ENCODE measurements at places on chromosomes 12 and 14.

- no peak for DNase-seq
Measured at GRCh38 chr12:106245767-106246166, 2.1 kb downstream of the CKAP4 start.

DNA sequence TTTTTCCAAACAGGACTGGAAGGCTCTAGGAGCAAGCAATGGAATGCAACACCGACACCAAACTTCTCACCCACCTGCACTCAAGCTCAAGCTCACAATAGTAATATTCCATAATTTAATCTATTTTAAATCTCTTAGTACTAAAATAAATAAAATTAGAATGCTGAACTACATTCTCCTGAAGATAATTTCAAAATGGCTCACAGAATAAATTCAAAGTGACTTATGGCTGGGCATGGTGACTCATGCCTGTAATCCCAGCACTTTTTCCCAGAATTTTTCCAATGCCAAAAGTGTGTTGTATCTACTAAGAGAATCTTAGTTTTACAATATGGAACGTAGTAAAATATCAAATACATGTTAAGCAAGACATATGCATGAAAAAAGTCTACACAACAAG, 31.5 kb downstream of the DUSP16 start:
- no peak for DNase-seq

- DNase-seq = no peak
Measured at GRCh38 chr14:99116741-99117295, 155.2 kb downstream of the BCL11B start.

- DNase-seq = no peak
Measured at GRCh38 chr14:72946491-72946890, 20.2 kb downstream of the DCAF4 start.

DNA sequence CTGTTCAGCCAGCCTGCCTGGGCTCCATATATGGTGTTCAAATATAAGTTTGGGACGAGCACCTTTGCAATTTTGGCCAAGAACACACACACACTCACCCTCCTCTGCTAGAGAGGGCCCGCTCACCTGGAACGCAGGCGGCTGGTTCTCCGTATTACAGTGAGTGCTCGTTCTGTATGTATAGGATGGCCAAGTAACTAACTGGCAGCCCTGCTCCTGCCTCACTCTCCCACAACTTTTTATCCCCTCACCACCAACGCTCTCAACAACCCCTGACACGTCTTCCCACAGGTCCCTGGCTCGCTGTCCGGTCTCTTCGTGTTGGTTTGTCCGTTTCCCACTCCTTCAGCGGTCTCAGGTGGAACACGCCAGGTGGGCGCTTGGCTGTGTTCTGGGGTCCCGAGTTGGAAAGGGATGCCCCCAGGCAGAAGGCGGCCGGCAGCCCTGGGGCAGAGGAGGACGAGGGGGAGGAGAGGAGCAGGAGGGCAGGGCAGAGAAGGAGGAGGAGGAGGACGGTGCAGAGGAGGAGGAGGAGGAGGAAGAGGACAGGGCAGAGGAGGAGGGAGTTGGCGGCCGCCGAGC, 398 bp upstream of the MSRB3 start:
- no peak for DNase-seq

- no peak for DNase-seq
Measured at GRCh38 chr14:59103396-59103795, 85.1 kb upstream of the DAAM1 start.

- no peak for DNase-seq
Measured at GRCh38 chr14:98799891-98800290, 472.1 kb downstream of the BCL11B start.

GRCh38 chr14:58571769-58572472, 65.8 kb upstream of the DACT1 start:
- DNase-seq = no peak

GRCh38 chr12:52537101-52537500, 15.8 kb downstream of the KRT71 start:
- no peak for DNase-seq

DNA sequence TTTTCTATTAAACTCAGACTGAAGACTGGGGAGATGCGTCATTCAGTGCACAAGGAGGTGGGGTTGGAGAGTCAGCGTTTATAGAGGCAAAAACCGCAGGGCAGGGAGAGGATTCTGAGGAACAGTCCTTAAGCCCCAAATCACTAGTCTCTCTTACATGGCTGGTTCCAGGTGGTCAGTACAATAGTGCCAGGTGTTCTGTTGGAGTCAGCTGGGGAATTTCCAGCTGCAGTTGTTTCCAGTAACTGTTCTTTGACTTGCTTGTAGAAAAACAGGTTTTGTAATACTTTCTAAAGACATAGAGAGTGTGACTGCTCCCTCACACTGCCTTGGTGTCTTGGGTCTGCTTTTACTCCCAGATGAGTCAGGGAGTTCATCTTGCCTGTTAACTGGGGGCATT, 192.2 kb downstream of the TMTC3 start:
- DNase-seq = no peak

DNA sequence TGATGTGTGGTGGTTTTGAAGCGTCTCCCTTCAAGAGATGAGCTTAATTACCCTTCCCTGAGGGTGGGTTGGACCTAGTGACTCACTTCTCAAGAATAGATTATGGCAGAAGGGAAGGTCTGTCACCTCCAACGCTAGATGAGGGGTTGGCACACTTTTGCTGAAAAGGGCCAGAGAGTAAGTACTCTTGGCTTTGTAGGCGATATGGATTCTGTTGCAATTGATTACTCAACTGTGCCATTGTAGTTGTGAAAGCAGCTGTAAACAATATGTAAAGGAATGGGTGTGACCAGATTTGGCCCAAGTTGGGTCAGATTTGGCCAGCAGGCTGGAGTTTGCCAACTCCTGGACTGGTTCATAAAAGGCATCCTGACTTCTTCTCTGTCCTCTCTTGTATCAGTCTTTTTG, 53.3 kb downstream of the SMIM41 start:
- DNase-seq = no peak

GRCh38 chr12:28088566-28089272, 101.5 kb upstream of the CCDC91 start:
- DNase-seq = peak; percentile 6

DNA sequence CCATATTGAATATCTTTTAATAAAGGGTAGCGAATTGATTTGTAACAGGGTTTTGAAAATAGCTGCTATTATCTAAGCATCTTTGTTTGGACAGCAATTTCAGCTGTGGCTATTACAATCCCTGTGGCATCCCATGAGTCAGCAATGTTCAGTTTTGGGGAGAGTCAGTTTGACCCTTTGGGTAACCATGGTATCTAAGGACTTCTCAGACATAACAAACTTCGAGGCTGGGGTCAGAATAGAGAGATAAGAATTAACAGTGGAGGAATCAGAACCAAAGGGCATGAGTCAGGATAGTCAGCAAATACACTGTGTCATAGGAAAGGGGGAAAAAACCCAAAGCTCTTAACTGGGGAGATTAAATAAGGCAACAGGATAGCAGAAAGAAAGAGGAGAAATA, 11.7 kb upstream of the PTHLH start:
- DNase-seq = no peak

DNA sequence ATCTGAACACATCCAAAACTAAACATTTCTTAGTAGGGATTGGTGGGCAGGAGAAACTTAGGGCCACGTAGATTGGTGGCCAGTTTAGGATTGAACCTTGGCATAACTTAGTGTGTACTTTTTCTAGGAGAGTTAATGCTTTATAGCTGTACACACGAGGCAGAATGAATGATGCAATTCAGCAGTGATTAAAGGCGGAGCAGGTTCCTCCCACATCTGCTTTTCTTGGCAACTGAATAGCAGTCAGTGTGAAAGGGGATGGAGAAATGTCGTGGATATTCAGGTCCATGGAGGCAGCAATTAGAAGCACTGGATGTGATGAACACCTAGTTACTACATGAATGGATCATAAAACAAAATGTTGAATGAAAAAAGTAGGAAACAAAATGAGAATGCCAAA, 493.8 kb downstream of the FUT8 start:
- no peak for DNase-seq

- DNase-seq = no peak
Measured at GRCh38 chr14:105061428-105062047, 3.7 kb downstream of the GPR132 start.

- no peak for DNase-seq
Measured at GRCh38 chr14:105013150-105013785, 7.6 kb downstream of the CDCA4 start.

DNA sequence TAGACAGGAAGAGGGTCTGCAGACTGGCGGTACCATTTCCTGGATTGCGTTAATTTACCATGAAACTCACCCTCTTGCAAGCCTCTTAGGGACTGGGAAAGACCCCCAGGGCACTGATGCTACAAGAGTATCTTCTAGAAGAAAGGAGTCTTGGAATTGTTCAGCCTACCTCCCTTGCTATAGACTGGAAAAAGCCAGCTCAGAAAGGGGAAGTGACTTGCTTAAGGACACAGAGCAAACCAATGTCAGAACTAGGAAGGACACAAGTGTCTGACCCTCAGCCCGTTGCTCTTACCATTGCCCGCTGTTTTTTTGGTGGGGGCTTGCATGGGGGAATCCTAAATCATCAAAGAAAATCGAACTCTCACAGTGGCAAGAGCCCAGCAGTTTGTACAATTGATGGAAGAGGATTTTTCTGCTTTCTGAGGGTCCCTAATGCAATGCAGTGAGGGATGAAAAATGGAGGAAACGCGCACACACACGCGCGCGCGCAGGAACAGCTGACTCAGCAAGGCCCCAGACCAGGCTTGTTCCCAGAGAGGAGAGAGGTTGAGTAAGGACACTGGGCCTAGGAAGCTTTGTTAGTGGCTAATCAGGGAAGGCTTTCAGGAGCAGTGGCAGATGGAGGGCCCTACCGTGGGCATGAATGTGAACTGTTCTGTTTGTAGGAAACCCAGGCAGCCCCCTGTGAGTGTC, 50.9 kb downstream of the RIN3 start:
- no peak for DNase-seq

- DNase-seq = no peak
Measured at GRCh38 chr14:21257394-21257909, 11.8 kb downstream of the HNRNPC start.

DNA sequence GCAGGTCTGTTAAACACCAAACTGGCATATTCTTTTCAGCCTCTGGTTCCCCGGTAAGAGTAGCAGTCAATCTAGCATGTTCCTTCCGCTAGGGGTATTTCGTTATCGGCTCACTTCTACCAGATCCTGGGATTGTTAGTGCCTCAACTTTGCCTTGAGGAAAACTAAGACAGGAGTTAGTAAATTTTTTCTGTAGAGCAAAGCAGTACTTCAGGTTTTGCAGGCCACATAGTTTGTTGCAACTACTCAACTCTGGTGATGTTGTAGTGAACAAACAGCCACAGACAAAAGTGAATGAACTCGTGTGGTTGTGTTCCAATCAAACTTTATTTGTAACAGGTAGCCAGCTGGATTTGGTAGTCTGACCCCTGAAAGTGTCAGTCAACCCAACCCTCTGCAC, 6.3 kb upstream of the CDH24 start:
- no peak for DNase-seq

GRCh38 chr12:110270125-110270962, 10.7 kb upstream of the ATP2A2 start:
- peak; percentile 33 for DNase-seq

DNA sequence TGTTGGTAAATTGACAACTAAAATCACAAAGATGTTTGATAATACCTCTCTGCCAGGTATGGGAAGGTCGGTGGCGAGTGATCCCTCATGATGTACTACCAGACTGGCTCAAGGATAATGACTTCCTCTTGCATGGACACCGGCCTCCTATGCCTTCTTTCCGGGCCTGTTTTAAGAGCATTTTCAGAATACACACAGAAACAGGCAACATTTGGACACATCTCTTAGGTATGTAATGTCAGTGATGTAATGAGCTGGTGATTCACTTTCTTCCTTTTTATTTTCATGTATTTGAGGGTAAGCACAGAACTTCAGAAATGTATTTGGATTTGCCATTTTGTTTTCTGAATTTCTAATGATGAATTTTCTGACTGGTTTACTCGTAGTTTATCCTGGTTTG, 42.6 kb upstream of the LRTM2 start:
- no peak for DNase-seq

GRCh38 chr14:30985796-30986195, 39.7 kb upstream of the AP4S1 start:
- no peak for DNase-seq

DNA sequence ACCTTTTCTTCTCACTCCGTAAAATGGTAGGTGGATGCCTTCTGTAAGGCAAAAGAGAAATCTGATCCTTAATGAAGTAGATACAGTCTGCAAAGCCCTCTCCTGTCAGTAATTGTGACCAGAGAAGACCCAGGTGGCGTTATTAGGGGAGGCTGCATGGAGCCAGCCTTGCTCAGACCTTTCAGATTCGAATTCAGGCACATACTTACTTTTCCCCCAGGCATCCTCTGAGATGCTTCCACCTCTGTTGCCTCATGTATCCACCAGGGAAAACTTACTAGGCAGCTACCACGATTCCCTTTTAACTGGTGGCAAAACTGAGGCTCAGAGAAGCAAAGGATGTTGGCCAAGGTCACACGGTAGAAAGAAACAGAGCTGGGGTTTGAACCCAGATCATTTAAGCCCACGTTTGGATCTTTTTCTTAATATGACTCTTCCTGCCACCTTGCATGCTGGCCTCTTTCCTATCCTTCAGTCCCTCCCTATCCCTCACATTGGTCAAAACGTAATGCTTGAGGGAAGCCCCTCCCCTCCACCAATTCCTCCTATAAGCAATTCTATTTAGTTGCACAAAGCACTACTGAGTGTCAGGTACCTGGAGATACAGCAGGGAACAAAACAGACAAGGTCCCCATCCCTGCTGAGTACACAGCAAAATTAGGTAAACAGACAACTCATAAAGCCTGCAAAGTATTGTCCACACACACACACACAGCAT, 179.4 kb downstream of the KSR2 start:
- DNase-seq = no peak

- no peak for DNase-seq
Measured at GRCh38 chr14:43877351-43877960, 629.6 kb downstream of the FSCB start.

DNA sequence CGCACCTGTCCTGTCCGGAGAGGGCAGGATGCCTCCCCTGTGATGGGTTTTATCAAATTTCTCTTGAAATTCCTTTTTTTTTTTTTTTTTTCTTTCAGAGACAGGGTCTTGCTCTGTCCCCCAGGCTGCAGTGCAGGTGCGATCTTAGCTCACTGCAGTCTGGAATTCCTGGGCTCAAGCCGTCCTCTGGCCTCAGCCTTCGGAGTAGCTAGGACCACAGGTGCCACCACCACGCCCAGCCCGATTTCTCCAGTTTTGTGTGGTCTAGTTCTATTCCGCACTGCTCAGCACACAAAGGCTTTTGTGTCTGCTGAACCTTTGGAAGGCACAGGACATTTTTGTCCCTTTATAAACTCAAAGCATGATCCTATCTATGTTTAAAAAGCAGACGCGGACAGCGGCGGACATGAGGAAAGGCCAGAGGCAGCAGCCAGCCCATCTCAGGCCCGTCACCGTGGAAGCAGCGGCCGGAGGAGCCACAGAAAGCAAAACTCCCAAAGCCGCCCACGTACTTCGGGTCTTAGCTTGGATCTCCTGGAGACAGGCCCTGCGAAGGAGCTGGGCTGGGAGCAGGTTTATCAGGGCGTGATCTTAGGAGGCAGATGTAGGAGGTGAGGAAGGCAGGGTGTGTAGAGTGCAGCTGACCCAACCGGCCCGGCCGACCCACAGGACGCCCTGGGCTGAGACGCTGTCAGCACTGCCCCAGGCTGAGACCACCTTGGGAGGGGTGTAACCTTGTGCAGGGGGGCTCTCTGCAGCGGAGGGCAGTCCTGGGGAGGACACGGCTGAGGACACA, 30.9 kb upstream of the FBRSL1 start:
- no peak for DNase-seq

- DNase-seq = no peak
Measured at GRCh38 chr12:25377469-25378177, 126.9 kb upstream of the KRAS start.

GRCh38 chr12:70042675-70043074, 200.6 kb upstream of the CNOT2 start:
- no peak for DNase-seq
